HL-60 (cell line): ENCODE measurements at places on chromosomes 13 and 19.

- DNase-seq: no peak
Measured at GRCh38 chr19:15923702-15924101, 10.6 kb downstream of the CYP4F11 start.

- DNase-seq: peak; percentile 35
Measured at GRCh38 chr19:12840091-12841079, 2.1 kb downstream of the MAST1 start.

GRCh38 chr13:104817271-104817670, 1718.2 kb downstream of the EFNB2 start:
- DNase-seq: no peak

DNA sequence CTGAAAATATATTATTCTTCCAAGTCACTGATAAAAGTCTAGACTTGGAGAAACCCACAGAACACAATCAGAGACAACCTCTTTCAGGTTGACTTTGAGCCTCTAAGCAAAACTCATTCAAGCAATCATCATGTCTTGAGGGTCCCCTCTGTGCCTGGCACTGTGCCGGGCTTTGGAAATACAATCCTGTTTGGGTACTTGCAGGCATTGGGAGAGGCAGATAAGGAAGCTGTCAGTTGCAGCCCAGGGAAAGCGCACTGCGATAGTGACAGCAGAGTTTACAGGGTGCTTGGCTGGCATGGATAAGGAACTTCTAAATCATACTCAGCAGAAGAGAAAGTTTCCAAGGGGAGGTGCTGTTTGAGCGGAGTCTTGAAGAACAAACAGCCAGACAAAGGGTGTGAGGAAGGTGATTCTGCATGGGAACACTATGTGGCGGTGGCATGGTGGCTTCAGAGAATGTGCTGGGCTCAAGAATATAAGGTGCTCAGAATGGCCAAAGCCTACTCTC, 9.1 kb downstream of the SERP2 start:
- no peak for DNase-seq

GRCh38 chr19:50486823-50487515, 10.3 kb upstream of the GARIN5A start:
- DNase-seq: peak; percentile 43

DNA sequence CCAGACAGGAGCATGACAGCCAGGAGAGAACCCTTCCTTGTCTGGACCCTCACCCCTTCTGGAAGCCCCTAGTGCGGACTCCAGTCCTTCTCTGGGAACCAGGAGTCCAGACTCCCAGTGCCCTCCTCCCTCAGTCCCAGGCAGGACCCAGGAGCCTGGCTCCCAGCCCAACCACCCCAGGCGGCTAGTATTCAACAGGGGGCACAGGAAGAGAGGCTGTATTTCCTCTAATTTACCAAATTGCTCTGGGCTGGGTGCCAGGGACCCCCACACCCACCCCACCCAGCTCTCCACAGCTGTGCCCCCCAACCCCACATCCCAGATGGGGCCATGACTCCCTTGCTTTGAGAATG, 3.3 kb downstream of the GRIN2D start:
- no peak for DNase-seq

DNA sequence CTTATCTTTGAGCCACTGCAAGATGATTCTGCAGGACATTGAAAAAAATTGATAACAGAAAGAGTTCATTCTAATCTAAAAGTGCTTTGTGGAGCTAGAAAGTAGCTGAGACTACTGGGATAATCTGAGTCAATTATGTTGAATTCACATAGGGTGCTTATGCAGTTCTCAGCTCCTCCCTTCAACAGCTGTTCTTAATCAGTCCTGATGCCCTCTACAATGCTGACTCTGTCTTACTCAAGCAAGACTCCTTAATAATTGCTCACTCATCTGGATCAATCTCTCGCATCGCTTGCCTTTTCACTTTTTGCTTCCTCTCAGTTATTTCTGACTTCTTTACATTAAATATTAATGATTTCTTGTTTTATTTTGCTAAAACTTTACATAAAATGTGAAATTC, 182.1 kb downstream of the PCDH17 start:
- no peak for DNase-seq

DNA sequence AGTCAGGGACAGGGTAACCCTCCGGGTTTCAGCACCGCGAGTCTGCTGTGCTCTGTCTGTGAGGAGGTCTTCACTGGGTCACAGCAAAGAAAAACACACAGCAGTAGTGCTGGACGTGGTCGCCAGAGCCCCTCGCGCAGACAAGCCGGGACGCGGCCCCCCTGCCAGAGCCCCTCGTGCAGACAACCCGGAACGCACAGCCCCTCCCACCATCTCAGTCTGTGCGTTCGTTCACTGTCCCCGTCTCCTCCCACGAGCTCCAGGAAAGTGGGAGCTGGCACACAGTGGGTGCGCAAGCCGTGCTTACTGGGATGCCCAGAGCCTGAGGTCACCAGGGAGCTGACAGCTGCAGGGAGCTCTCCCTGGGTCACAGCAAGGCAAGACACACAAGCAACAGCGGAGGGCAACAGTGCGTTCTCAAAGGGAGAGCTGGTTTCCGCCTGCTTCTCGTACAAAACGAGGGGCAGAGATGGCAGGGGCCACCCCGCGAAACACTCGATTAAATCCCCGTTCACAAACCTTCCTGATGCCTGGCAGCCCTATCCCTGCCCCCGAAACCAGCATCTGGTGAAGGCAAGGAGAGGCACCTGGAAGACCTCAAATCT, 3.2 kb upstream of the PLPP2 start:
- DNase-seq: no peak

DNA sequence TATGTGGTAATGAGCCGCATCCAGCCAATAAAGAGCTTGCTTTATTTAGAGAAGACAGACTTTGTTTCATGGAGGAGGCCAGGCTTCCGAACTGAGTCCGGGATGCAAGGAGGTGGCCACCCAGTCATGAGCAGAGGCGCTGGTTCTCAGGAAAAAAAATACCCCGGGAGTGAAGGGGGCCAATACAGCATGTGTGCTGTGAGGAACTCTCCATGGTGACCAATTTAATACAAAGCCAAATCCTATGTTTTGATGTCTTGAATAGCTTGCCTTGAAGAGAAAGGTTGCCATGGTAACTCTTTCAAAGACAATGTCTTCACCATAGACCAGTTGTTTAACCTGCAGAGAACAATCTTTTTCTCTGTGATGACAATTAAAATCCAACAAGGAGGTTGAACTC, 43.4 kb upstream of the PDCD5 start:
- no peak for DNase-seq

DNA sequence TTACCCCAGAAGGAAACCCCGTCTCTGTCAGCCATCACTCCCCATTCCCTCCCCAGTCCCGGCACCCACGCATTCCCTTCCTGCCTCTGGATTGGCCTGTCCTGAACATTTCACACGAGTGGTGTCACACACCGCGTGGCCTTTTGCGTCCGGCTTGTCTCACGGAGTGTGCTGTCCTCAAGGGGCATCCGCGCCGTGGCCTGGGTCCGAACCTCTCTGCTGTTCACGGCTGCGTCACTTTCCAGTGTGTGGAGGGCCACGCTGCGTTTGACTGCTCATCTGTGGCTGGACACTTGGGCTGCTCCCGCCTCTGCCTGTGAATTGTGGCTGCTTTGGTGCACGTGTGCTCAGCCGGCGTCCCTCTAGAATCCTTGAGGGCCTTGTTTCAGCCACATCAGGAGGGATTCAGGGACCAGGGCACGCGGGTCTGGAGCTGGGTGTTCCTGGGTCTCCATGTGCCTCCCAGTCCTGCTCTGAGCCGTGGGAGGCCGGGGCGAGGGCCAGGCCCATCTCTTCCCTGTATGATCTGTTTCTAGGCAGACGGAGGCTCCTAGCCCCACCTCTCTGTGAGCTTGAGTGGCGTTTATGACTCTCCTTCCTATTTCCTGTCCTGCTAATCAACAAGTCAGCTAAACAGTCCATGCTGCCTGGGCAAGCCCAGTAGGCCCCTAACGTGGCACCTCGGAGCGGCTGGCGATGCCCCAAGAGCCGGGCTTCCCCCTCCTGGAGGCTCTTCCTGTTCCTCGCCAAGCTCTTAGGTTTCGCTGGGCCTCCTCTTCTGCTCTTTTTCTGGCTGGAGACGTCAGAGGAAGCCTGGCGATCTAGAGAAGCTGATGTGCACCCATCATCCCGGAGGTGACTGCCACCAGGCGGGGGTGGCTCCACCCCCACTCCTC, 8.1 kb downstream of the STK11 start:
- peak; percentile 75 for DNase-seq

DNA sequence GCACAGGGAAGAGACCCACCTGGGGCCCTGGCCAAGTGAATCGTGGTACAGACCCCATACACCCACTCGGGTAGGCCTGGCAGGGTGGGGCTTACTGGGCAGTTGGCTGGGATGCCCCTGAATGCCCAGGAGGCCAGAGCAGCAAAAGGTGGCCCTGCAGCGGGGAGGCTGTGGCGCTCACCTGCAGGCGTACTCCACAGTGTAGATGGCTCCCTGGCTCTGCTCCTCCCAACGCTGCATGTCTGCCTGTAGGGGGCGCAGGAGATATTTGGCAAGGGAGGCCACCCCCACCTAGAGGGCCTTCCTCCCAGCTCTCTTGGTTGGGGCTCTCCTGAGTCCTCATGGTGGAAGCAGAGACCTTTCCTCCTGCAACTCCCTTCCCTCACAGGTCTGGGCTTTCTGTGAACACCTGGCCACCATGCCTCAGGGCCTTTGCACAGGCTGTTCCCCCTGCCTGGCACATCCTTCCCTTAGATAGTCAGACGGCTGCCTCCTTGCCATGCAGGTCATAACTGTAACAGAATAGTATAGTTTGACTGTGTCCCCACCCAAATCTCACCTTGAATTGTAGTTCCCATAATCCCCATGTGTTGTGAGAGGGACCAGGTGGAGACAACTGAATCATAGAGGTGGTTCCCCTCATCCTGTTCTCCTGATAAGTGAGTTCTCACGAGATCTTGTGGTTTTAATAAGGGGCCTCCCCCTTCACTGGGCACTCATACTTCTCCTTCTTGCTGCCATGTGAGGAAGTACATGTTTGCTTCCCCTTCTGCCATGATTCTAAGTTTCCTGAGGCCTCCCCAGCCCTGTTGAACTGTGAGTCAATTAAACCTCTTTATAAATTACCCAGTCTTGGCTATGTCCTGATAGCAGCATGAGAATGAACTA, 5.9 kb downstream of the BORCS8 start:
- DNase-seq: peak; percentile 95

DNA sequence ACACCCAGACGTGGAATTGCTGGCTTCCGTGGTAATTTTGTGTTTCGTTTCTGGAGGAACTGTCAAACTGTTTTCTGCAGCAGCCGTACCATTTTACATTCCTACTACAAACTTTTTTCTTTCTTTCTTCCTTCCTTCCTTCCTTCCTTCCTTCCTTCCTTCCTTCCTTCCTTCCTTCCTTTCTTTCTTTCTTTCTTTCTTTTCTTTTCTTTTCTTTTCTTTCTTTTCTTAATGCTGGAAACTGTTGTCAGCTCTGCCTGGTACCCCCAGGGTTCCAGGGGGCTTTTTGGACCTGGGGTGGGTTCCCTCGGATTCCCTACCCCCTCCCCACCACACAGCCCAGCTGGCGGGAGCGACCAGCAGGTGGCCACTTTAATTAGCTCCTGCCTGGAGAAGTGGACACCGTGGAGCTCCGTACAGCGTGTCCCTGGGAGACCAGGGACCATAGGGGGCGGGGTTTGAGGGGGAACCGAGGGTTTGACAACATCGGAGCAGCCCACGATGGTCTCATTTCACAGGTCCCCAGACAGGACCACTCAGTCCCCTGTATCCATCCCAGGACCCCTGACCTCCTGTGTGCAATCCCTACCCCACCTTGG, 24.4 kb downstream of the CELF5 start:
- DNase-seq: no peak

DNA sequence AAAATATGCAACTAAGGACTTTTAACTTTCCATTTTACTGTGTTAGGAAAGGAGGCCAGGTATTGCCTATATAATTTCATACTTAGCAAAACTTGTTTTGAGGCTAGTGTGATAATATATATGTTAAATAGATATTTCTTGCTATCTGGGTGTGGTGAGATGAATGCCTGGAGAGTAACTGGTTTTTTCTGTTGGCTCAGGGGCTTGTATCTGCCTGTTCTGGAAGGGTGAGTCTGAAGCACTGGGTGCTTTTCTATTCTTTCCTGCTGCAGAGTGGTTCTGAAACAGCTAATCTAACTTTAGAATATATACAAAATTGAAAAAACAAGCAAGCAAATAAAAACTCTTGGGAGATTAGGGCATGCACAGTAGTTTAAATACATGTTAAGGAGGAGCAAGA, 64.6 kb upstream of the MYCBP2 start:
- DNase-seq: no peak

GRCh38 chr13:45332831-45333219, 8.2 kb downstream of the TPT1 start:
- no peak for DNase-seq
